Hippocampal formation (tissue), 2 donors: ENCODE measurements at places on chromosomes 6 and 20.

- no peak for DNase-seq
Observed at GRCh38 chr6:38715016-38715689, at the start of gene DNAH8. DNAH8 (plus strand) TSS chr6:38715311; CDS start chr6:38722810, 7,499 bp downstream.

DNA sequence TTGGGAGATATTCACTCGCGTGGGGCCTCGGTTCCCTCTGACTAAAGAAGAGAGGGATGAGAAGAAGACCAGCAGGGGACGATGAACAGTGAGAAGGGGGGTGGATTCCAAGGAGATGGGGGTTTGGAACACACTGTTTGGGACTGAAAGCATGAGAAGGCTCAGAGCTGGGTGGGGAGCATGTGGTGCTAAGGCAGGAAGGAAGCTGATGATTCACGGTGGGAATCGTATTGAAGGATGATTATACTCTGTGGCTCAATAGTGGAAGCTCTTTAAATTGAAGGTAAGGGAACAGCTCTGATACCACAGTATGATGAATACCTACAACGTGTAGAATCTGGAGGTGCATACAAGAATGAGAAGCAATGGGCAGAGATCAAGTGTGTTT is 117.5 kb upstream of the KCNK16 start:
- no peak for DNase-seq

GRCh38 chr6:144156991-144157390 is 6.7 kb downstream of the STX11 start:
- no peak for DNase-seq

DNA sequence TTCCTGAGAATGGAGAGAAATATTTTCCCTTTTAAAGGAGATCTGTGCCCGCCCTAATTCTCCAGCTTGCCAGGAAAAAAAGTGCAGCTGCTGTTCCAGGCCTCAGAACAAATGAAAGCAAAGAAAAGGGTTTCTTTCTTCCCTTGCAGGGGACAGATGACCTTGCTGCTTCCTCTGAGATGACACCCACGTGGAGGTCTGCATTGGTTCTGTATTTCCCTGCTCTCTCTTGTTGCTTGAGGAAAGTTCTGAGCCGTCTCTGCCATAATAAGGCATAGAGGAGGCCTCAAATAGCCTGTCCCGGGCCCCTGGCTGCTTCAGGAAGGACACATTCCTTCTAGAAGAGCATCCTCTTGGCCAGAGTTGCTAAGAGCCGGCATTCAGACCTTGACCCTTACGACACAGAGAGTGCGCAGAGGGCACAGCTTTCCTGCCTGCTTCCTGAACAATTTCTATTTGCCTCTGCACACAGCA is 501.8 kb upstream of the SULF2 start:
- DNase-seq: no peak

DNA sequence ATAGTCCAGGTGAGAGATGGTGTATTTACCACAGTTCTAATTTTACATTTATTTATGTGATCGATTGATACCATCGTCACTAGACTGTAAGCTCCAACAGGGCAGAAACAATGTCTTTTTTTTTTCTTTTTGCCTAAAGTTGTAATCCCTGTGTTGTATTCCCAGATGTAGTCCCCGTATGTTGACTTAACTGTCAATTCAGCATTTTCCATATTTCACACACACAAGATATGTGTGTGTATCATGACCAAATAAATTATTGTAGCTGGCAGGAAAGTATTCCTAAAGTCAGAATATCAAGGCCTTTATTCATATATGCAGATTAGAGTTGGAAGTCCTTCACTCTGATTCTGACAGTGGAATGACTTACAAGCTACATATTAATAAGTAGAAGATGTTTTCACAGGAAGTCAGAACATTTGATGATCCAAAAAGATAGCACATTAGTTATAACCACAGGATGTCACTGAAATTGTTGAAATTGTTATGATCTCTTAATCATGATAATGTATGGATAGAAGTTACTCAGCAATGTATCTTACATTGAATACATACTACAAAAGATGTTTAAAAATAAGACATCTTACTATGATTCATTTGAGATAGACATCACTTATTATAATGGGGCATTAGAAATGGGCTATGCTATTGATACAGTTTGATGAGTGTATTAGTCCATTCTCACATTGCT is 10.6 kb downstream of the RNF182 start:
- DNase-seq: no peak

DNA sequence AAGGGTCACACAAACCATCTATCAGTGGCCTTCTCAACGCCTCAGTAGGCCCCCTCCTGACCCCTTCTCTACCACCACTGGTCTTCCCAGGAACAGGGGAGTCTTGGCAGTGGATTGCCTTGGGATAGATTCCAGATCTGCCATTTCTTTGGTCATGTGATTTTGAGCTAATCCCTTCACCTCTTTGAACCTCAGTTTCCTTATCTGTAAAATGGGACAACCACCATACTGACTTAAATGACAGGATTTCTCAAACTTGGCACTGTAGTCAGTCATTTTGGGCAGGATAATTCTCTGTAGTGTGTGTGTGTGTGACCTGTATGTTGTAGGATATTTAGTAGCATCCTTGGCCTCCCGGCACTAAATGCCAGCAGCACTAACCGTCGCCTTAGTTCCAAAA is 89.1 kb downstream of the CDH22 start:
- no peak for DNase-seq

DNA sequence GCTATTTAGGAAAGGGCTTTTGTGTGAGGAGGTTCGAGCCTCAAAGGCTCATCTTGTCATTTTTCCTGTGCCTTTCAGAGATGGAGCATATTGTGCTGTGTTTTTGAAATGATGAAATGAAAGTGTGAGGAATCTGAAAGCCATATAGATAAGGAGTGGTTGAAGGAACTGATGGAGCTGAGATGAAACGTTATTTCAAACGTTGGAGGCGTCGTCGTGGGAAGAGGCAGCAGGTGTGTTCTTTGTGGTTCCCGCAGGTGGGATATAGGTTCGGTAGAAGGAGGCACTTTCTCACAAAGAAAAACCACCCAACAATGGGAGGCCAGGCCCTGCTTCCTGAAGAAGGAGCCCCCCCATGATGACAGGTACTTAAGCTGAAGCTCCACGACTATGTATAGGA is 83.2 kb upstream of the SNAP25 start:
- DNase-seq: no peak

- DNase-seq: no peak
Observed at GRCh38 chr20:44832724-44833123, 22.4 kb upstream of the RIMS4 start.

- no peak for DNase-seq
Observed at GRCh38 chr6:11632795-11633511, 95.4 kb downstream of the TMEM170B start.

DNA sequence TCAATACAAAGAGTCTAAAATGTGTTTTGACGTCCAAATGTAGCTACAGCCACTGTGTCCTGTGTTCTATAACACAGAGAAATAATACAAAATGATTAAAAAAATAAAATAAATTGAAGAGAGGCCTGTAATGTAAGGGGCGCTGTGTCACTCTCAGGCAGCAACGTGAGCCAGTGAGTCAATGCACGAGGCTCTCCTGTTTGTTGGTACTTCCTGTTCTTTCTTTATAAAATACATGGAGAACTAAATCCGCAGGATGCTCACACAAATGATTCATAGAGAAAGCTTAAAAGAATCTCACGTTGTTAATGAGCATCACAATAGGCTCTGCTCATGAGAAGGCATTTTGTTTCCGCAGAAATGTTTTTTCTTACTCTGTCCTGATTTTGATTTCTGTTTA is 635.0 kb upstream of the AGPAT4 start:
- no peak for DNase-seq
